H54 (cell line): ENCODE measurements at places on chromosomes 6 and 20.
A peak's percentile ranks its signal among the peaks of the same experiment; 100 is the strongest.

DNA sequence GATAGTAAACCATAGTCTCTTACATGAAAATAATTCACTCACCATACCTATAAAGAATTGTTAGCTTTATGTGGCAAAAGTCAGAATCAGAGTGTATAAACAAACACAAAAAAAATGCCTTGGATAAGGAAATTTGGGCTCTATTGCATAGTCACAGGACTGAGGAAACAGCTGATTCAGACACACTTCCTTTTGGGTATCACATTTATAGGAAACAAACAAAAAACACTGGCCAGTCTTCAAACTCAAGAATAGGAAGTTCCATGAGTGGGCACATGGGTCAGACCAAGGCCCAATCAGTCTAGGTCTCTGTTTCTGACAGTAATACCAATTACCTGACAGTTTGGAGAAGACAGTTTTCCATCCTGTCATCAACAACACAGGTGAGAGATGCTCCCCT lies 8.0 kb downstream of the SLC18B1 start:
- DNase-seq: no peak

DNA sequence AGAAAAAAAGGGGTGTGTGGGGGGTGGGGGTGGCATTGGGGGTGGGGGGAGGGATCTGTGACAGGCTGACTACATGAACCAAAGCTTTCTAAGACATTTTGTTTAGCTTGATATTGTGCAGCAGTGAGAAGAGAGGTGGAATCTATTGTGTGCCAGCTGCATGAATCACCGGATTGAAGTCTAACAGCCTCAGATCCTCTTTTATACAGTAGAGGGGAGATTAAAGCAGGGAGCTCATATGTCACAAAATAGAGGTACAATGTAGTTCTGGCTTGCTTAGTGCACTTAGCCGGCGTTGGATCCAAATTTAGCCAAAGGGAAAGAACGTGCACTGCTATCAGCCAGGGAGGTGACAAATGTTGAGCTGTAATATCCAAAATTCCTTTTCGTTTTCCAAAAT lies 404.2 kb upstream of the CITED2 start:
- DNase-seq: no peak

- no peak for DNase-seq
Observed at GRCh38 chr20:3651204-3651962, 11.8 kb downstream of the GFRA4 start.

DNA sequence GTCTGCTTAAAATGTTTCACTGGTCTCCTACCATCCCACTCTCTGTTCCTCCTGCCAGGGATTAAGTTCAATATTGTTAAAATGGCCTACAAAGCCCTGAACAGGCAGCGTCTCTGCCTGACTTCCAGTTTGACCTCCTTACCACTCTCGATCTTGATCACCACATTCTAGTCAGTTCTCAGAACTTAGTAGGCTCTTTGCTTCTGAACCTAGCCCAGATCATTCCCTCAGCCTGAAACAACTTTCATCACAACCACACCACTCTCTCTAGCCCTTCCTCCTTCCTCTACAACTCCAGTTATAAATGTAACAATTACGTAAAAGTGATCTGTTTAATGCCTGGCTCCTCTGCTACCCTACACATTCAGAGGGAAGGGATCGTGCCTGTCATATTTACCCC lies 53.3 kb downstream of the ATG5 start:
- DNase-seq: no peak

DNA sequence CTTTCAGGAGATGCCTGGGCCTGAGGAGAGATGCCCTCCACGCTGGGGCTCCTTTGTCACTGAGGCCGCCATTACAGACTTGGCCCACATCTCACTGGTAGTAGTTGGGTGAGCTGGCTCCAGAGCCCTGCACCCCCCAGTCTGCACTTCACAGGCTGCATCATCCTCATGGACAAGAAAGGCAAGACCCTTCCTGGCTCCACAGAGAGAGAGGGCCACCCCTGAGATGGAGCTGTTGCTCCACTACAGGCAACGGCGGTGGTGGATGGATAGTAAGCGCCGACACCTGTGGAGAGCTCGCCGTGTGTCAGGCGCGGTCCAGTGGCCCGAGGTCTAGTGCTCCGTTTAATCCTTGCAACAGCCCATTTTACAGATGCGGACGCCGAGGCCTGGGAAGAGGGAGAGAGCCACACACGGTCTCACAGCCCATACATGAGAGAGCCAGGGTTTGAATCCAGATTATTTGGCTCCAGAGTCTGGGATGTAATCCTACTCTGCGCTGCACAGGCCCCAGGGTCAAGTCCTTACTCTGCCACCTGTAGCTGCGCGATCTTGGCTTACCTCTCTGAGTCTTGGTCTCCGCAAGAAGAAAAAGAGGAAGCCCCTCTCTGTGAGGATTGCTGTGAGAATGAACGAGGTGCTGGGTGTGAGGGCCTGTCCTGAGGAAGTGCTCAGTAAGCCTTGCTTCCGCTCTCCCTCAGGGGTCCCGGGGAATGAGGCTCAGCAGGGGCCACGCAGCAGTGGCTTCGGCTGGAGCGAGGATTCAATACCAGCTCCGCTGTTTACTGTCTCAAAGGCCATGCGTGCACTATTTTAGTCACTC lies 34.5 kb downstream of the SPDEF start:
- no peak for DNase-seq

- DNase-seq: no peak
Observed at GRCh38 chr6:144574796-144575195, 289.7 kb downstream of the UTRN start.

DNA sequence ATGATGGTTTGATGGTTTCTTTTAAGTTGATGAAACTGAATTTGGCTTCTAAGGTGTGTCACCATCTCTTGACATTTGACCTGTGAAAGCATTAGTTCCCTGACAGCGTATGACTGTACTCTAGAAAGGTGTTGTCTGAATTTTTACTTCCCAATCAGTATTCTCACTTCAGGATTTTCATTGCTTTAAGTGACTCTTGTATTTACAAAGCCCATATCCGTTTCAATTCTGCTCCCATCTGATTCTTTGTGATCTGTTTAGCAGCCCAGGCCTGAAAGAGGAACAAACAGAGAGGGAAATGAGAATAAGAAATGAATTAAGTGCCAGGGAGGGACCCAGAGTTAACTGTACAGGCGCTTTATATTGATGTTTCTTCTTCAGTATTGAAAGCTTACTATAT lies 73.7 kb downstream of the FARS2 start:
- DNase-seq: no peak

GRCh38 chr6:143410859-143411270 lies 39.6 kb downstream of the ADAT2 start:
- no peak for DNase-seq

DNA sequence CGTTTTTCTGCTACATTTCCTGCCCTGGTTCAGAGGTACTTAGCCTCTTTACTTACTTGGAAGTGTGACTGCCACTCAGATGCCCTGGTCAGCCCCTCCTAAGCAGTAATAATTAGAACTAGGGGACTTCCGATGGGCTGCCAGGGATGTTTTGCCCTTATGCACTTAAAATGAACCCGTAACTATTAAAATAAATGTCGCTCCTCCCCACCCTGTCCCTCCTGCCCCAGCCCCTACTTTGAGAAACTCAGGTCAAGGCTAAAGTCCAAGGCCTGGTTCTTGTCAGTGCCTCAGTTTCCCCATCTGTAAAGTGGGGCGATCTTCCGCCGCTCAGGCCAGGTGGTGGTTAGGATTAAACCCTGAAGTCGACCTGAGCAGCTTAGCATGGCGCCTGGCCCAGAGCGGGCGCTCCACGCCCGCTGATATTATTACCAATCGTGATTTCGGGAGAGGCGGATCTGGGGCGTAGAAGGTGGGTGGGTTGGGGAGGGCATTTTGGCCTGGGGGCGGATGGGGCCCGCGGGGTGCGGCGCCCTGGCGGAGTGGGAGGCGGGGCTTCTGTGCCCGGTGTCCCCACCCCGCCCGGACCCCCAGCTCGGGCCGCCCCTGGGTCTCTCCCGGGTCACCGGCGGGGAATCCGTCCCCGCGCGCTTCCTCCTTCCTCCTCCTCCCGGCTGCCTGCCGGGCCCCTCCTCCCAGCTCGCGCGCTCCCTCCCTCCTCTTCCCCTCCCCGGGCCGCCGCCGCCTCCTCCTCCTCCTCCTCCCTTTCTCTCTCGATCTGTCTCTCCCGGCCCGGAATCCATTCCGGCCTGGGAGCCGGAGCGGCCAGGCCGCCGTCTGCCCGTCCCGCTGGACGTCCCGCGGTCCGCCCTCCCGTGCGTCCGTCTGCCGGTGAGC lies at the start of gene SRC:
TSS of gene SRC (plus strand) at position 802 of the 897 bp plus-strand sequence. CDS start 38,014 bp downstream, outside the sequence.
- DNase-seq: peak; percentile 82

GRCh38 chr6:142380626-142381025 lies 78.8 kb downstream of the ADGRG6 start:
- no peak for DNase-seq

DNA sequence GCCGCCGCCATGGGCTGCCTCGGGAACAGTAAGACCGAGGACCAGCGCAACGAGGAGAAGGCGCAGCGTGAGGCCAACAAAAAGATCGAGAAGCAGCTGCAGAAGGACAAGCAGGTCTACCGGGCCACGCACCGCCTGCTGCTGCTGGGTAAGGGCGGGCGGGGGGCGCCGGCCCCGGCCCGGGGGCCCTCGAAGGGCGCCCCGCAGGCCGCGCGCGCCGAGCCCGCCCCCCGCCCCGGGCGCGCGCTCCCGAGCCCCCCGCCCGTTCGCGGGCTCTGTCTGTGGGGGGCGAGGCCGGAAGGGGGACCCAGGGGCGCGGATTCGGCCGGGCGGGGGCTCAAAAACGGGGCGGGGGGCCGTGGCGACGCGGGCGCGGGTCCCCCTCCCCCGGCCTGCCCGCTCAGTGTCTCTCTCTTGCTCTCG lies 39.2 kb downstream of the GNAS start:
- peak; percentile 61 for DNase-seq

DNA sequence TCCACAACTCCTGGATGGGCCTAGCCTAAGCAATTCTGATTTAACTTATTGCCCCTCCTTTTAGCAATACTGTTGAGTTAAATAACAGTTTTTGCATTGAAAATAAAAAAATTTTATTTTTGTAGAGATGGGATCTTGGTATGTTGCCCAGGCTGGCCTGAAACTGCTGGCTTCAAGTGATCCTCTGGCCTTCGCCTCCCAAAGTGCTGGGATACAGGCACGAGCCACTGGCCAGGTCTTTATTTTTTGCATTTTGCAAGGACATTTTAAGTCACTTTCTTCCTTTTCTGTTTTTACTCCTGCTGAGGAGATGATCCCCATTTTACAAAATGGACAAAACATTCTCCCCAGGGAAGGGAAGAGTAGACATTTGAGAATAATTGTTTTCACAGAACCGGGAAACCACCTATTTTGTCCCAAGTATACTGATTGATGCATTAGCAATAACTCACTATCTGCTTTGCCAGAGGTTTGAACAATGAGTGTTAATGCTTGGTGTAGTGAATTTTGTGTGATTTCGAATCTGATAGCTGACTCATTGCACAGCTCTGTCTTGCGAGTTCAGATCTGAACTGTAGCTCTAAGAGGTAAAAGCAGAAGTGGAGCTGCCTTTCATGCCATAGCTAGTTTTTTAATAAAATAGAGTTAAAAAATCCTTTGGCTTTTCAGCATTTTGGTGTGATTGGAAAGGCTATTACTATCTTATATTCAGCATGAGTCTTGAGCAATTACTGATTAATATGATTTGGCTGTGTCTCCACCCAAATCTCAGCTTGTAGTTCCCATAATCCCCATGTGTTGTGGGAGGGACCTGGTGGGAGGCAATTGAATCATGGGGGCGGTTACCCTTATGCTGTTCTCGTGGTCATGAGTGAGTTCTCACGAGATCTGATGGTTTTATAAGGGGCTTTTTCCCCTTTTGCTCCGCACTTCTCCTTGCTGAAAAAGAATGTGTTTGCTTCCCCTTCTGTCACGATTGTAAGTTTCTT lies 20.9 kb downstream of the IGF2R start:
- DNase-seq: no peak

DNA sequence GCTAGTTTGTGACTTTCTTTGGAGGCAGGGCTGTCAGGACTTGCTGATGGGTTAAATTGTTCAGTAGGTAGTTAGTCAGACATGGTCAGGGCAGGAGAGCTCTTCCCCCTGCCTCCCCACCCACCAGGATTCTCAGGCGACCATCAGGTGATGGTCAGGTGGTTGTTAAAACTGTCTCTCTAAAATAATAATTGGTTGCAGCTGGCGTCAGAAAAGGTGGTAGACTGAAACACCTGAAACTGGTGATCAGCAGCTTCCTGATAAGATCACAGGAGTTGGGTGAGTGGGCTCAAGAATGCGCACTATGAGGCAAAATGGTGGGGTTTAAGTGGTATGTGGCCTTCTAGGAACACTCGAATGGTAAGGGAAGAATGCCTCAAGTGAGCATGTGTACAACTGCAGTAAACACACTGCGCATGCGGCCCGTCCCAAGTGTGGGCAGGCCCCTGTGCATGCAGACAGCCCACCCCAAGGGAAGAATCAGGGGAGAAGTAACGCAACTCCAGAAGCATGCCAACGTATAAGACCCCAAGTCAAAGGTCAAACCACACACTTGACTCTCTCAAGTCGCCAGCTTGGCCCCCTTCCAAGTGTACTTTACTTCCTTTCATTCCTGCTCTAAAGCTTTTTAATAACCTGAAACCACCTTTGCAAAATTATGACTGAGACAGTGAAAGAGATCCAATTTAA lies 7.9 kb upstream of the BLCAP start:
- no peak for DNase-seq

DNA sequence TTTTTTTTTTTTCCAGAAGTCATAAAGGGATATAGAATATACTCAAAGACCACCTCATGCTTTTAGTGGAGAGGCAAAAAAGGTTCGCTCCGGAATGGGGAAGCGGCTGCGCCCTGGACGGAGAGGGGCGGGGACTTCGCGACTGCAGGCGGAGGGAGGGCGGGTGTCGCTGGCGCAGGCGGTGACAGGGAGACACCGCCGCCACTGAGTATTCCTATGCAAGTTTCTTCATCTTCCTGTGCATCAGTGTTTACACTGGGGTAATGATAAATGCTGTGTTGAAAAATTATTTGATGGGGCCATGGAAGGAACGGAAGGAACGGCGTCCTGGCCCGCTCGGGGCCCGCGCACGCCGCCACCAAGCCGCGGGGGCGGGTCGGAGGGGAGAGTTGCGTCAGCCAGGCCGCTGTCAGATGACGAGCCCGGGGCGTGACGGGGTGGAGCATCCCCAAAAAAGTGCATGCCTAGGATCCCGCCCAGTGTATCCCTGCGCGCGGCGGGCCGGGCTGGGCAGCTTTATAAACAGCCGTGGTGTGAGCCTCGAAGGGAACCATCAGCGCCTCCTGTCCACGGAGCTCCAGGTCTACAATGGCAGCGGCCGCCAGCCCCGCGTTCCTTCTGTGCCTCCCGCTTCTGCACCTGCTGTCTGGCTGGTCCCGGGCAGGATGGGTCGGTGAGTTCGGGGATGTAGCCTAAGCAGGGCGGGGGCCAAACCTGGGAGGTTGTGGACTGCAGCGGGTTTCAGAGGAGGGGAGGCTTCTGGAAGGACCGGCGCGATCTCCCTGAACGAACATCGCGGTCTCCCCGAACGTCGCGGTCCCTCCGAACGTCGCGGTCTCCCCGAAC lies at the start of gene ULBP1:
TSS of gene ULBP1 (plus strand) at position 482 of the 846 bp plus-strand sequence. CDS start at position 589, 107 bp downstream.
- DNase-seq: peak; percentile 24

DNA sequence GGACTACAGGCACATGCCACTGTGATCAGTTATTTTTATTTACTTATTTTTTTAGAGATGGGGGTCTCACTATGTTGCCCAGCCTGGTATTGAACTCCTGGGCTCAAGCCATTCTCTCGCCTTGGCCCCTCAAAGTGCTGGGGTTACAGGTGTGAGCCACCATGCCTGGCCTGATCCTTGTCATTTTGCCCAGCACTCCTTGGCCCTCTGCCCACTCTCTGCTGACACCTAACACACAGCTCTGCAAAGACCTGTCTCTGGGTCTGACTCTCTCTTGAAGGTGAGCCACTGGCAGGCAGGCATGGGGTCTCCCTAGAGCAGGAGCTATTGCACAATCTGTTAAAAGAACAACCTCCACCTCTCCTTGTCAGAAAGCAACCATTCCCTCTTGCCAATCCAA lies 155.6 kb downstream of the ZFP64 start:
- no peak for DNase-seq
